Stimulated activated CD8-positive, alpha-beta memory T cell treated with anti-CD3 and anti-CD28 coated beads, Interleukin-15, amount 100 ng/mL, for 4 hours (primary cell): ENCODE measurements at places on chromosomes 6 and 20.

DNA sequence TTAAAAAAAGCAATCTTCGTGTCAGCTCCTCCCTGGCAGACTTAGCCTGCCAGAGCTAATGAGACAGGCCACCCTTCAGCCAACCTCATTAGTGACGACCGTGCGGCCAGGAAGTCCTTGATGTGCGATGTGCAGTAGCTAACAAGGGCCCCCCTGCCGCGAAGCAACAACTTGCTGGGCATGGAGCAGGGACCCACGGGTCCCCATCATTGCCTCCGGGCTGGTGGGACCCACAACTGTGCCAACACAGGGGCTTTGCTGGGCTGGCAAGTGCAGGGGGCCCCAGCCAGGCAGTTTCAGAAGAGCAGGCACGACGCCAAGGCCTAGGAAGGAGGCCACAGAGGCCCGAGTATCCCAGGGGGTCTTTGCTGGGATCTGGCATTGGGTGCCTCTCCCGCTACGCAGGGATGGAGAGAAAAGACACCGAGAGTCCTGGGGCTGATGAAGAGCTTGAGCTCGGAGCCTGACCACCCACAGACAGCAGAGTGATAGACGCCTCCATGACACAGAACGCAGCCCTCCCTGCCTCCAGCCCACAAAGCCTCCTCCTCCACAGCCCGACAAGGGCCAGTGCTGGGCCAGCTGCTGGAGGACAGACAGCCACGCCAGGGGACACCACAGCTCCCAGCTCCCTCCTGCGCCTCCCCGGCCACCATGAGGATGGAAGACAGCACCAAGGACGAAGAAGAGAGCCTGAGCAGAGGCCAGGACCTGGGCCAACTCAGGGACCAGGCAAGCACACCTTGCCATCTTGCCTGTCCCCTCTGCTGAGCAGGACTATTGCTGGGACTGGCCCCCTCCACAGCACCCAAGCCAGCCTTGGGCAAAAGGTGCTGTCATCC lies 96.6 kb downstream of the YTHDF1 start:
- no peak for DNase-seq

DNA sequence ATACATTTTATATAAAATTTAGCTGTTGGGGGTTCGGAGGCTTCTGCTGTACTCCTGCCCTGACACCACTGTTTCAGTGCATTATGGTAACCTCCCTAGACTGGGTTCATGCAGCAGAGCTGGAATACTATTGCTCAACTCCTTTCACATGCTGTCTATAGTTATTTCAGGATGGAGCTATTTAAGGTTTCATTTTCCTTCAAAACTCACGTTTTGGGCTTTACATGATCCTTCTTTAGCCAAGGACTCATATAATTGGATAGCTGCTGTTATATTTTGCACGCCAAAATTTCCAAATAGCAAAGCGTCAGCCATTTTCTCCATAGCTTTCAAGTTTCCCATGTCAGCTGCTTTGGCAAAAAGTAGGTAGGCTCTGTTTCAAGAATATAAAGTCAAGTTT lies 76.8 kb downstream of the SEL1L2 start:
- no peak for DNase-seq

DNA sequence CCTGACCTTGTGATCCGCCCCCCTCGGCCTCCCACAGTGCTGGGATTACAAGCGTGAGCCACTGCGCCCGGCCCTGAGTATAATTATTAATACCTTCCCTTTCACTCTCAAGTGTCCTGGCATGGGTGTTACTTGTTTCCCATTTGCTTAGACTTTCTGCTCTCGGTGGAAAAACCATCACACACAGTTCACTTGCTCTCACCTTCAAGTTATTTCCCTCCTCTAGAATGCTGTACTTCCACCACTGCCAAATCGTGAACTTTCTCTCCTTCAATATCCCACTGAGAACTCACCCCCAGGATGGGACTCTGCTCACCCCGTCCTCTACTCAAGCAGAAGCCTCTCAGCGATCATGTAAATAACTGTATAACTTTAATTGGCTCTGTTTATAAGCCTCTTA lies 4.6 kb upstream of the HIVEP1 start:
- DNase-seq: no peak

DNA sequence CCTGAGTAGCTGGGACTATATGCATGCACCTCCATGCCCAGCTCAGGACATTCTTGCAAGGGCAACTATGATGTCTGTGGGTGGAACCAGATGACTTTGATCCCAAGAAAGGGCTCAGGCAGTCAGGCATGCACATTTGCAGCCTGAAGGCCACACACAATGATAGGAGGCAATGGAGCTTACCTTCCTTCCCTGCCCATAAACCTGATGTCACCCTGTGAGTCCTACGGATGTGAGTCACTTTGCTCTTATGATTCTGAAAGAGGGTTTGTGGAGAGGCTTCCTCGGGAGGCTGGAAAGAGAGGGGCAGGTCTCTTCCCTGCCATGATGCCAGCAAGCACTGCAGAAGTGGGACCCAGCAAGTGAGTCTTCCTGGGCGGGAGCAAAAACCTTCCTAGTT lies 202.4 kb downstream of the LY86 start:
- no peak for DNase-seq

- no peak for DNase-seq
Observed at GRCh38 chr6:163404825-163405265, 9.7 kb upstream of the QKI start.

DNA sequence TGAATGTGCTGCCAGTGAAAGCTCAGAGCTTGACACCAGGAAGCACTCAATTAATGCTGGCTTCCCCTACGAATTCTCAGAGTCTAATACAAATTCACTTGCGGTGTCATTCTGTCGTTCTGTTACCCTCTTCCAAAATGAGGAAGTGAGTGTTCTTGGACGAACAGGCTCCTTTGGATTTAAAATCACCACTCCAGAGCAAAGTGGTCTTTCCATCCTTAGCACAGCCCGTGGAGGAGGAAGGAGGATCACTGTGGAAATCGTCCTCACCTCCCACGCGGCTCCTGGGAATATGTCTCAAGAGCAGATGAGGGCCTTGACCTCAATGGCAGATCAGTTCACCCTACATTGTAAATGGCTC lies 41.7 kb downstream of the RIOK1 start:
- no peak for DNase-seq

DNA sequence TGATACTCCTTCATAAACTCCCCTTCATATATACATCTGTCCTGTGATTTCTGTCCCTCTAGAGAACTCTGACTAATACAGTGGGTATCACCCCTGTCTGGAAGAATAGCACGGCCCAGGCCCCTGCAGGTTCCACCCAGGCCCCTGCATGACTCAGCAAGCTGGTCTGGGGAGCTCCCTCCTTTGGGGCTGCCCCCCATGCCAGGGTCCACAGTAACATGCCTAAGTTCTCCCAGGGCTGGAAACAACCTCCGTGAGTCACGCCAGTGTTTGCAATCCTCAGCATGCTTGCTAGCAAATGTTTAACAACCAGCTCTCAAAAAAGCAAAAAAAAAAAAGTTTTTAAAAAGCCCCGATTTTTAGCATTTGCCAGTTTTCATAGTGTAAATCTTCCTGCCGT lies 134.3 kb upstream of the CDH4 start:
- no peak for DNase-seq

DNA sequence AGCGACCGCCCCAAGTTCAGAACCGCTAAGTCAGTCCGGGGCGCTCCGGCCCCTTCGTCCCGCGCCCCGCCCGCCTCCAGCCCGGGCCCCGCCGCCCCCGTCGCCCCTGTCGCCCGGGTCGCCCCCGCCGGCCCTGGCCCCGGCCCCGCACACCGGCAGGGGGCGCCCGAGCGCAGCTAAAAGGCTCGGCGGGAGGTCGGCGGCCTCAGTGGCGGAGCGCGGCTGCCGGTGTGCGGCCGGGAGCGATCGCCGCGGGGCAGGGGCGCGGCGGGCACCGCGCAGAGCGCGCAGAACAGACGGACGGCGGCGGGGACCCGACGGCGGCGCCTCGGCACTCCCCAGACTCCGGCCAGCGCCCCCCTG lies at the start of gene FNDC1:
FNDC1 (plus strand) TSS at position 208 of the 363 bp plus-strand sequence. CDS start 197 bp downstream, outside the sequence.
- DNase-seq: no peak

DNA sequence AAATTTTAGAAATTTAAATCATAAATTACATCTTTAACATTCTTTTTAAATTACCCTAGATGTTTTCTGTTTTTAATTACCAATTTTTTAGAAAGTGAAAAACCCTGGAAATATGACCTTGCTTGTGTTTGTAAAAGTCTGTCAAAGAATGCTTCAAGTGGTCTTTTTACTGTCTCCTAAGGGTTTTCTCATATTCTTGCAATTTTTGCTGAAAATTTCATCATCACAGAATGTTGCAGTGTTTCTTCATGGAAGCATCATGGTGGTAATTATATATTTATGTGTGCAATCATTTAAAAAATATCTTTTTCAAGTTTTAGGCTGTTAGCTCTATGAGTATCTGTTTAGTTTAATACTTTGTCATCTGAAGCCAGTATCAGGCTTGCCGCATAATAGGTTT lies 178.2 kb downstream of the HDGFL1 start:
- no peak for DNase-seq

- DNase-seq: no peak
Observed at GRCh38 chr20:32580970-32581838, 3.9 kb downstream of the NOL4L start.

GRCh38 chr20:63658749-63659187 lies 656 bp downstream of the RTEL1 start:
- no peak for DNase-seq

GRCh38 chr6:137237413-137238170 lies 18.4 kb upstream of the IFNGR1 start:
- DNase-seq: no peak

DNA sequence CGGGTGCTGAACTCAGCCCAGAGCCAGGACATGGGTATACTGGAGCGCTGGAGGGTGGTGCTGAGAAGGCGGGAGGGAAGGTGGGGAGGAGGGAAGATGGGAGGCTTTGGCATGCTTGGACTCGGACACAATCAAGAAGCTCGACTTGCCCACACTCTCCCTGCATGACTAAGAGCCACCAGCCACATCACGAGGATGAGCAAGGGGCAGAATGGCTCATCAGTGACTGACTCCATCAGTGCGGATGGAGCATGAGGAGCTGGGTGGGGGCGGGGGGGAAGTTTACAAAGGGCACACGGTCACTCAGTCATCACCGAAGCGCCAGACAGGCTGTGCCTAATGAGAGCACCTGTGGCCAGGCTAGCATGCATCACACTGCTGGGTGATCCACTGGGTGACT lies 222.8 kb downstream of the KIF16B start:
- no peak for DNase-seq

- DNase-seq: peak; percentile 89
Observed at GRCh38 chr20:33993576-33994221, at the start of gene RALY. Gene RALY (plus strand): TSS chr20:33993911. CDS start chr20:34072075, 78,164 bp downstream.

GRCh38 chr6:89763550-89763949 lies 56.0 kb downstream of the MDN1 start:
- no peak for DNase-seq

GRCh38 chr20:46808565-46808964 lies 86.1 kb upstream of the EYA2 start:
- DNase-seq: no peak

- no peak for DNase-seq
Observed at GRCh38 chr20:21323640-21324039, 20.5 kb downstream of the XRN2 start.

DNA sequence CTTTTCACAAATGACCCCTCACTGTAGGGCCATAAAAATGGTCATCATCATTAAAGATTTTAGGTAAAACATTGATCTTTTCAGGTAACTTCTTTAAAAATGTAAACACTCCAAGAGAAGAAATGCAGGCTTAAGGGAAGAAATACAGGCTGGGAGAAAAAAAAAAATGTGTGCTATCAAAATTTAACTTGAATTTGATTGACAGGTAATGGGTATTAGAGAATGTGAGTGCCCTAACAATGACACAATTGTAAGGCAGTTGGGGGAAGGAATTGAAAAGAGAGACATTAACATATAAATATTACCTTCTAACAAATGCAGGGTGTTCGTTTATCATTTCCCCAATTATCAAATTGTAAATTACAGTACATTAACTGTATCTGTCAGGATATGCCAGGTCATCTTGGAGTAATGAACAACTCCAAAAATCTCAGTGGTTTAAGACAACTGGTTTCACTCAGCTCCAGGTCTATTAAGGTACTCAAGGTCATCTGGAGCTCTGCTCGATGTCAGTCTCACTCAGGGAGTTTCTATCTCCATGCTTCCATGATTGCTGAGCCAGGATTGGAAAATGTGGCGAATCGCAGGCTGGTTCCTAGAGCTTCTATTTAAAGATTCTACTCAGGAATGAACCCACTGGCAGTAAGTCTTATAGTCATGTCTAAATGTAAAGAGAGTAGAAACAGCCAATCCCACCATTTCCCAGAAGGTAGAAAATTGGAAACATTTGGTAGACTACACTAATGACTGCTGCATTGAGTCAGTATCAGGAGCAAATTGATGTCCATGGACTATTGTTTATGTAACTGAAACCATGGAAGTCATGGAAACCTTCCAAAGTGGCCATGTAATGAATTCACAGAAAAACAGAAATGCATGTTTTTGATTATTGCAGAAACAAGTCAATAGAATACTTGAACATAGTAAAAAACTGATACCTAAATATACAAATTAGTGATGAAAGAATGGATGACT lies 55.6 kb downstream of the FRK start:
- no peak for DNase-seq

- no peak for DNase-seq
Observed at GRCh38 chr20:46551522-46552381, 1.3 kb upstream of the OCSTAMP start.

DNA sequence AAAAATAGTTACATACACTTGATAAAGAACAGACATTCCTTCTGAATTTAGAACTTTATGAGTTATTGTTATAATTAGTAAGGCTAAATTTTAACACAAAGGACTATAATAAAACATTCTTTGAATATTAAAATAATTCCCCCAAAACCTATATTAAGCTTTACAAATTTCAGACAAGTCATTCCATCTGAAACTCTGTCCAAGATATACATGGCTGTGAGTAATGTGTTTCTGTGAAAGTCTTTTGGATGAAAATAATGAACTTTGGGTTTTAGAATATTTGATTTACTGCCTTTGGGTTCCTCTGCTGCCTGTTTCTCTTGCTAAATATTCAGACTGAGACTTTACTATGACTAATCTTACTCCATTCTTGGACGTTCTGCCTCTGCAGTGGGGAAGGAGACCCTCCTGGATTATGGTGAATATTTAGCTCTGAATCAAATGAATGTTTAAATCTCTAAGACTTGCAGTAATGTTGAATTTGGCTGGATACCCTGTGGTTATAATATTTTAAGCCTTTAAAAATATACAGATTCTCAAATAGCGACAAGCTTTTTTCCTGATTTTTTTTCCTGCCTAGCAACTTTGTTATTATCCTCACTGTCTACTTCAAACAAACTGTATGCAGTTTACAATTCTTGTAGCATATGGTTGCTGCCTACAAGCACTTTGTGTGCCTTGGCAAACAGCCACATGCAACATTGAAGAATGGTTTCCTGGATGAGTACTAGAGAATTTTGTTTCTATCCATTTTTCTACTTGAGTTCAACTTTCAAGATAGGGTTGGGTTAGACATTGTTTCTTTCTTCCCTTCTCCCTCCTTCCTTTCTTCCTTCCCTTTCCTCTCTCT lies 51.4 kb downstream of the TXLNB start:
- no peak for DNase-seq

GRCh38 chr20:10362674-10363073 lies 71.3 kb downstream of the MKKS start:
- no peak for DNase-seq

GRCh38 chr6:137927777-137928218 lies 60.7 kb downstream of the TNFAIP3 start:
- DNase-seq: peak; percentile 82
